Activated CD4-positive, alpha-beta T cell treated with anti-CD3 and anti-CD28 coated beads, Interleukin-2, amount 10 ng/mL, durations not matched to agents 7 days and 5 days (primary cell): ENCODE measurements at places on chromosomes 6 and 20. TPM values are rescaled to one million over a fixed set of nuclear protein-coding genes. Genes with fewer than 3 reads are reported as not detected.

DNA sequence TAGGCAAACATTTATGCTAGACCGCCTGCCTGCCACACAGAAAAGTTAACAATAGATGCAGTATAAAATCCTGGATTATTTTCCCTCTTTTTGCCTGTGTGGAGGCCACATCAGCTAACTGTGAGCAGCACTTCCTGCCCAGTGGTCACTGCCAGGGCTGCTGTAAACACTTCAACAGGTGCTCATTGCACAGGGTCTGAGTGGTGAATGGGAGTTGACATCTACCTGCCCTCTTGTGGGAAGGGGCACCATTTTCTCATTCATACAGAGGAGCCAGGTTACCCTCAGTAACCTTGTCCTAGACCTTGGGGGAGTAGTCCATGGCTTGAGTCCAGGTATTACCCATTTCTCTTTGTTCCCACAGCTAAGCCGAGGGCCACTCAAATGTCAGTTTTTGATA lies 235.3 kb downstream of the TMEM242 start:
- no peak for DNase-seq

- DNase-seq, result no peak
These were observed 11.3 kb downstream of the PPP1R3G start for GRCh38 chr6:5096482-5096881.

TMEM200A gene
- total RNA-seq, result 2.6 TPM

DNA sequence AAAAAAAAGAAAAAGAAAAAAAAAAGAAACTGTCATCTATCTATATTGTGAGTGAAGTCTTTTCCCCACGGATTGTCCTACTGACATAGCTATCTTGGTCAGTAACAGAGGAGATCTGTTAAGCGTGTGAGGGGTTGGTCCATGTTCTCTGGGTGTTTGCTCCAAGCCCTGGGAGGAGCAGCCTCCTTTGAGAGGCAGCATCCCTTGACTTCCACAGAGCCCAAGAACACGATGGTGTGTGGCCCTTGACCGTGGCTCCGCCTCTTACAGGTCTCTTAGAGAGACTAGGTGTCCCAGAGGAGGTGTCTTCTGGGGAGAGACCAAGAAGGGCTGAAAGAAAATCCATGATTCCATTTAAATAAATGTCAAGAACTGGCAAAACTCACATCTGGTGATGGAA lies 60.1 kb upstream of the GTSF1L start:
- no peak for DNase-seq

- no peak for DNase-seq
These were observed 205.1 kb upstream of the GMDS start for GRCh38 chr6:2450546-2450945.

MRPL18 gene
- 65.5 TPM for total RNA-seq

TRIM38 gene
- total RNA-seq, result 25.4 TPM

PDYN gene
- total RNA-seq, result not detected

GLP1R gene
- not detected for total RNA-seq

DNA sequence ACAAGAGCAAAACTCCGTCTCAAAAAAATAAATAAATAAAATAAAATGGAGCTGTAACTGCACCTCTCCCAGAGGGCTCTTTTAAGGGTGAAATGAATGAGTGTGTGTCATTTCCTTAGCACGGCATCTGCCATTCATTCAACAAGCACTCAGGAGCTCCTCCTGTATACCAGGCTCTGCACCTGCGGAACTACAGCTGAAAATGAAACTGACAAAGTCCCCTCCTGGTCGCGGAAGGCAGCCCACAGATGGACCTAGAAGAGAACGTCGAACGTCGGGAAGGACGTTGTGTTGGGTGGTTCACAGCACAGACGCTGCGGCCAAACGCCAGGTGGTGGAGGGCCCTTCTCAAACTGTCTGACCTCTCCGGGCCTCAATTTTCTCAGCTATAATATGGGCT lies 256.4 kb downstream of the TFAP2C start:
- DNase-seq, result no peak

DNA sequence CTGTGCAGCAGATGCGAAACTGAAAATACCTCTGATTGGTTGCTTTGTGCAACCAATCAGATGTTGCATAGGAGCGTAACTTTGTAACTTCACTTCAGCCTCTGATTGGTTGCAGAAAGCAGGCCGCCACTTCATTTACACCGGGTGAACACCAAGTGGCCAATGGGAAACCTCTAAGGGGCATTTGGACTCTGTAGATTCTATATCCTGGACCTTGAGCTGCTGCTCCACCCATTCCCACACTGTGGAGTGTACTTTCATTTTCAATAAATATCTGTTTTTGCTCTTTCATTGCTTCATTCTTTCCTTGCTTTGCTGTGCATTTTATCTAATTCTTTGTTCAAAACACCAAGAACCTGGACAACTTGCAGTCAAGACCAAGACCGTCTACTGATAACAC lies 14.1 kb upstream of the NXT1 start:
- no peak for DNase-seq

DNA sequence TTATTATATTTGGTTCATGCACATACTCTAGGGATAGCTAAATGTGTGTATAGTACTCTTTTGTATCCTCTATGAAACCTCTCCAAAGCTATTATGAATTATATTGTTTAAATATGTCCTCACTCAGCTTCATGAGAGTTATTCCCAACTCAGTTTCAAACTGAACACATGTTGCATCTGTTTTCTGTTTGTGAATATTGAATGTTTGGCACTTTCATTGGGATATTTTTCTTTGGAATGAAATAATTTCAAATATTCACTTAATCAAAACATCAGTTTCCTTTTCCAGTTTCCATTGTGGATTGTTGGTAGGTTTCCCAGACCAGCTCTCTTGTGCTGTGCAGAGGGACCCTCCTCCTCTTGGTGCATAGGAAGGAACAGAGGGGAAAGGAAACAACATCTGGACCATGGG lies 46.6 kb downstream of the HDAC2 start:
- DNase-seq, result no peak

FYN gene
- 225 TPM for total RNA-seq

EMILIN3 gene
- total RNA-seq, result not detected

JPH2 gene
- not detected for total RNA-seq

SLC35D3 gene
- total RNA-seq, result not detected

GRCh38 chr20:45378191-45378590 lies at the start of gene TP53TG5:
TSS of gene TP53TG5 (minus strand) at chr20:45378325. CDS start at chr20:45378236, 89 bp downstream.
- no peak for DNase-seq

DNA sequence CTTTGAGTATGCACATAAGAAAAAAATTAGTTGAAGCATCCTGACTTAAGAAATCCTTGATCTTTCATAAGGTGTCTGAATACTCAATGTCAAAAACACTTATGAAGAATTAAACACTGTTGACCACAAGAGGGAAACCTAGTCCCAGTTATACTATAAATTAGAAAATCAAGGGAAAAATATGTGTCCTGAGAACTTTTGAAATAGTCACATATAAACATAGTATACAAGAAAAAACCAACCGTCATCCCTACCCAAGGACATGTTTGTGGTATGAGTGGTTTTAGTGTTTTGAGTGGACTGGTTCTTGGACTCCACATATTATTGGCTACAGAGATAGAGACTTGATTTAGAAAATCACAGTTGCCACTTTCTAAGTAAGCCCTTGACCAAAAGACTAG lies 7.6 kb upstream of the HLA-DRA start:
- DNase-seq, result no peak

DNA sequence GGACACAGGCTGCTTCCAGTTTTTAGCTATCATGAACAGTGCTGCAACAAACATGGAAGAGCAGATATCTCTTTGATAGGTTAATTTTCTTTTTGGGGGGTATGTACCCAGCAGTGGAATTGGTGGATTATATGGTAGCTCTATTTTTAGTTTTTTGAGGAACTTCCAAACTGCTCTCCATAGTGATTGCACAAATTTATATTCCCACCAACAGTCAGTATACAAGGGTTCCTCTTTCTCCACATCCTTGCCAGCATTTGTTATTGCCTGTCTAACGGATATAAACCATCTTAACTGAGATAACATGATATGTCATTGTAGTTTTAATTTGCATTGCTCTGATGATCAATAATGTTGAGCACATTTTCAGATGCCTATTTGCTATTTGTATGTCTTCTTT lies 237.6 kb downstream of the MMUT start:
- DNase-seq, result no peak

GRCh38 chr6:136421537-136422158 lies 128.6 kb downstream of the MAP7 start:
- DNase-seq, result no peak

- DNase-seq, result no peak
These were observed 18.7 kb upstream of the GATA5 start for GRCh38 chr20:62494537-62494936.
